ENCODE measurements at places on chromosomes 2 and 18.

DNA sequence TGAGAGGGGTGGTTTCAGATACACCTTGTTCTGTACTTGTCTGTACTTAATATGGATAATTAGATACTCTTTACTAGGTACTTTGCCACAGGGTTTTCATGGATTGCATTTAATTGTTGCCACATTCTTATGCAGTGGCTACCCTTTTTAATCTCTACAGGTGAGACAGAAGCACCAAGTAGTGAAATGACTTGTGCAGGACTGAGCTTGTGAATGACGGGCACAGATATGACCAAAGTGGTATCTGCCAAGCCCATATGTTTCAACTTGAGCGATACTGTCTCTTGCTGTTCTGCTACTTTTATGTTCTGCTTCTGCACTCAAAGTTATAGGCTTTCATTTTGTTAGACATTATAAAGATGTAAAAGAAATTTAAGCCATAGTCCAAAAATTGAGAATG, 288.2 kb downstream of the ARHGAP15 start:
- DNase-seq, result no peak

- no peak for DNase-seq
Measured at GRCh38 chr18:61742565-61743429, 150.0 kb downstream of the RNF152 start.

DNA sequence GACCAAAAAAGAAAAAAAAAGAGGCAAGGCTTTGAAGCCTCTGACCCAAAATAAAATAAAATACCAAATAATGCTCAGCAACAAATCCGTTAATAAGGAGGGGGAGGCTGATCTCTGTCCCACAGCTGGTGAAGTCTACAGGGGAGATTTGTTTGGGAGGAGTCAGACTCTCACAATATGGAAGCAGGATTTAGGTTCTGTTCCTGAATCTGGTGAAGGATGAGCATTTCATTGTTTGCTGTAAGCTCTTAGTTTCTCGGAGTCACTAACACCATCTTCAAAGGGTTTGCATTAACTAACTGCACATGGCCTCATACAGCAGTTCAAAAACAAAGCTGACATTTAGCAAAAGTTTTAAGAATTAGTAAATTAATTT, 339.4 kb upstream of the TNP1 start:
- no peak for DNase-seq

- DNase-seq, result no peak
Measured at GRCh38 chr2:31828891-31829290, 181.9 kb downstream of the MEMO1 start.

DNA sequence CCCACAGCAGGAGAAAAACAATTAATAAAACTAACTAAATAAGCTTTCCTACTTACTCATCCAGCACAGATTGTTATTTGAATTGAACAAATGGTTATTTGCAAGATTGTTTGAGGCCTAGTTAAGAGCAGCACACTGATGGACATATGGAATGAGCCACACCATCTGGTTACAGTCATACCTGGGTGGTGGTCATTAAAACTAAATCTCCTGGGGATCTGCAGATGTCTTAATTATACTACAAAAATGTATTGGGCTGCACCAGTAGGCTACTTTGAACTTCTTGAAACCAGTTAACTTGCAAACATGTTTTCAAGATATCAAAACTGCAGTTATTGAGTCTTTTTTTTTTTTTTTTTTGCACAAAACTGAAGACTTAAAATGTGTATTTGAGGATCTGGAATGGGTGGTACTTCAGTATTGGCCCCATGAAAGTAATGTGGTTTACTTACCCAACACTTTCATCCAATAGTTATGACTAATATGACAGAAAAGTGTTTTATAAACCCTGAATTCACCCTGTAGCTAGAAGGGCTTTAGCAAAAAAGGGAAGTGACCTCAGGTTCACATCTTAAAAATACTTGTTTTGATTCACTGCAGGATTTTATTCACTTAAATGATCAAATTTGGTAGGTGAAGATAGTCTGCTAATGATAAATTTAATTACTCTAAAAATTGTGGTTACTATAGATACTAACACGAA, 10.8 kb downstream of the AGFG1 start:
- DNase-seq, result no peak

- DNase-seq, result no peak
Measured at GRCh38 chr2:27117995-27118524, 868 bp downstream of the CGREF1 start.

DNA sequence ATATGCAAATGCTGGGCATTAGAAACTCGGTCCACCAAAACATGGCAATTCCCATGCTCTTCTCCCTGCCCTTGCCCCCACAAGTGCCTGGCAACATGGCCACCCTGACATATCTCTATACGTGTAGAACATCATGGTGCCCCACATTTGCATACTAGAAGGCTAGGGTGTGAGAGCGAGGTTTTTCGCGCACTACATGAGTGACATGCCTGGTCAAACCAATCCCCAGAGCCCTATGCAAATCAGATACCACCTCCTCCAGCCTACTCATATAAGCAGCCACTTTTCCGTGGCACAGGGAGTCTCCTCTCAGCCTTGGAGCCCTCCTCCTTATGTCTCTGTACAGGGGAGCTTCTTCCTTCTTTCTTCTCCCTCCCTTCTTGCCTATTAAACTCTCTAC, 296.1 kb upstream of the GULP1 start:
- no peak for DNase-seq

- no peak for DNase-seq
Measured at GRCh38 chr2:213818436-213818835, 534.2 kb downstream of the SPAG16 start.

GRCh38 chr2:239778042-239778851, 246.9 kb downstream of the NDUFA10 start:
- DNase-seq, result no peak

GRCh38 chr2:18454692-18455235, 105.7 kb downstream of the RDH14 start:
- no peak for DNase-seq

DNA sequence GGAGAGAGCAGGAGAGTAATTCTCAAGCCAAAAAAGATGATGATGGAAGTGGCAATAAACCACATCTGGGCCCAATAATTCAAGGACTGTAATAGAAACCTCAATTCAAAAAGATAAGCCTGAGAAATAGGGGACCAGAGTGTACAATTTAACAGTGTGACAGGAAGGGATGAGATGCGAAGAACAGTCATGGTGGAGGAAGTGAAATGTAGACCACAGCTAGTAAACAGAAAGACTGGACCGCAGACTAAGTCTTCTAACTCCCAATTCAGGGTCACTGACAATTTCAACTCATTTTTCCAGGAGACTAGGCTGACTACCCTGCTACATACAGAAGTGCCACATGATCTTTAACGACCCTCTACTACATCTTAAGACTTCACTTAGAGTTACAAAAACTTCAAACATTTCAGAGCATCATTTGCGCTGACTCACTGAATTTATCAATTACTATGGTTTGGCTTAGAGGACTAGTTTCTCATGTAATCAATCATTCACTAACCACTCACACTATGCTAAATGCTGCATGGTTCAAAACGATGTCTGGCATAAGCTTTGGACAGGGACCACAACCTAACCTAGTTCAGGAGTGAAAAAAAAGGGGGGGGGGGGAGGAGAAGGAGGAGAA, 9.0 kb downstream of the CUL3 start:
- no peak for DNase-seq

DNA sequence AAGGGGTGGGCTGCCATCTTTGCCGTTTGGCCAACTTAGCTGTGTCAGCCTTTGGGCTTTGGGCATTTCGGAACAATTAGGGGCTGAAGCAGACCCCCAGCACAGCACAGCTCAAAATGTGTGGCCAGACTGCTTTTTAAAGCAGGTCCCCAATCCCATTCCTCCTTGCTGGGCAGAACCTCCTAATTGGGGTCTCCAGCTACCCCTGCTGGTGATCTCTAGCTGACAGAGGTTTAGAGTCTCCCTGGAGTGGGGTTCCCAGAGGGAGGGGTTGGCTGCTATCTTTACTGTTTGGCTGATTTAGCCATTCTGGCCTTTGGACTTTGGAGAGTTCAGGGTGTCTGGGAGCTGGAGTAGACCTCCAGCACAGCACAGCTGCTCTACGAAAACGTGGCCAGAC, 71.5 kb upstream of the LHCGR start:
- DNase-seq, result no peak

GRCh38 chr2:143193121-143193520, 63.9 kb downstream of the ARHGAP15 start:
- DNase-seq, result no peak

DNA sequence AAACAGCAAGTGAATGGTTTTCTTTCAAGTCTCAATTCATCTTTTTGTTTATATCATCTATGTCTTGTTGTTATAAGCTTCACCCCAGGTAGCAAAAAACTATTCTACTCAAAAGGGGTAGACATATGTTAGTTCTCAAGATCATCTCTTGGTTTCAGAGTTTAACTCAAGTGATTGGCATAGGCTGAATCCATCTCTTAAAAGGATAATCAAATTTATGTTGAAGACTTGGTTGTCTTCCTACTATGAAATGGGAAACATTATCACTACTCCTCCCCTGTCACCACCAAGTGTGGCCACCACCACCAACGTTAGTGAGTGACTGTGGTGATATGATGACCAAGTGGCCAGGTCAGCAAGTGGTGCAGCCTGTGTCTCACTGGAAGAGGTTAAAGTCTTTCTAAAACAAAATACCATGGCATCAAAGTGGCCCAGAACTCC, 1.5 kb downstream of the IL1B start:
- DNase-seq, result no peak

GRCh38 chr2:121140734-121141133, 144.3 kb downstream of the TFCP2L1 start:
- DNase-seq, result no peak

GRCh38 chr2:46332686-46333281, 35.6 kb downstream of the EPAS1 start:
- no peak for DNase-seq

DNA sequence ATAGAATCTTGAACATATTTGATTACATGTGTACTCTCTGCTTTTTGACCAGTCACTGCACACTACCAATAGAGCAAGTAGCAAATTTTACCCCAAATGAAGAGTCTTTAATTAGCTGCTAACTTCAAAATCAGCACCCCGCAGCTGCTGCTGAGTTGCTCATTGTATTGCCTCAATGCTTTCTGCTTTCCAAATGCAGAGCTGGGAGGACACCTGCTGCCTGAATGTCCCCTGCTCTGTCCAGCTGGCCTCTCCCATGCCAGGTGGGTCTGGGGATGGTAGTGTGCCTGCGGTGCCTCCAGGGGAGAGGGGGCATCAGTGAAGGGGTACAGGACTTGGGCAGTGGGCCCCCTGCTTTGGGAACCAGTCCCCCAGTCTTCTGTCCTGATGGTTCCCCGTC, 184.8 kb downstream of the PRKCE start:
- no peak for DNase-seq

DNA sequence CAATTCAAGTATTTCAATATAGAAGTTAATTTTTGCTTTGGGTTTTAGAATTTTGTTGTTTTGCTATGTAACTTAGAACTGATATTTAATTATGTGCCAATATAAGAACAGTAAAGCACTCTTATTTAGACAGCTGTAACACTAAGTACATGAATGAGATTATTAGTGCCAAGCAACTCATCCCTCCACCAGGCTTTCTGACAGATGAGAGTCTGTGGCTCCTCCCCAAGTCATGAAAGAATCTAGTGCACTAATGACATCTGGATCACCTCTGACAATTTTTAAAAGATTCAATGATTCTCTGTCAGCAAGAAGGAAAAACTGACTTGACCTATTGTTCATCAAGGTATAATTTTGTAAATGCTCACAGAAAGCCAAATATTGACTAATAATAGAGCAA, 67.8 kb downstream of the TMEFF2 start:
- DNase-seq, result no peak

DNA sequence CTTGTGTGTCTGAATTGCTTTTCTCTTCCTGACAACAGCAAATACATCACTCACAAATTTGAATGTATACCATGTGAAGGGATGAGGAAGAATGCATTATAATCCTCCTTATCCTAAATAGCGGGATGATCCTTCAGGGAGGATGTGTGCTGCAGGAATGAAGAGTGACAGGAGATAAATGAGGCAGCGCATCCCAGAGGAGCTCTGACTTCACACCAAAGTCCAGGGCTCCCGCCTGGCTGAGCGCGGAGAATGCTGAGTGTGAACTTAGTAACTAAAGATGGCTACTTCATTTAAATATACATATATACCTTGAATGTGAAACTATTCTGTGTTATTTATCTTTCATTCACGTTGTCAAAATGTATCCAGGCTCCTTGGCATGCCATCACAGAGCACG, 145.2 kb upstream of the TPO start:
- no peak for DNase-seq

GRCh38 chr2:36453652-36454051, 98.1 kb downstream of the CRIM1 start:
- DNase-seq, result no peak

DNA sequence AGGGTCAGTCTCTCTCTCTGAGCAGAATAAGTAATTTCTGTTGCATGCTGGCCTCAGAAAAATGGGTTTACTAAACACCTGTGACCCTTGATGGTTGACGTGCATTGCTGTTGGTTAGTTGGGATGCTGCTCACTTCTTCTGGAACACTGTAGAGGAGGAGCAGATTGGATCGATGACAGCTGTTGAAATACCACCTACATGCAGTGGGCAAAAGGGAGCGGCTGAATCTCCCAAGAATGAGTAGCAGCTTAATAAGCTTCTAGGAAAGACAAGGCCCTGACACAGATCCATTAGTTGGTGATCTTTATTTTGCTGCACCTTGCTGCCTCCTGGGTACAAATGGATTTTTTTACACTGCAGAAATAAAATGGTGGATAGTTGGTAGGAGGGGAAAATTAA, 43.2 kb downstream of the KDM3A start:
- DNase-seq, result no peak

- DNase-seq, result no peak
Measured at GRCh38 chr2:135150725-135151124, 98.6 kb downstream of the RAB3GAP1 start.

GRCh38 chr18:63987743-63988142, 17.9 kb downstream of the SERPINB8 start:
- DNase-seq, result no peak

- no peak for DNase-seq
Measured at GRCh38 chr2:1936427-1936980, 192.2 kb upstream of the PXDN start.

DNA sequence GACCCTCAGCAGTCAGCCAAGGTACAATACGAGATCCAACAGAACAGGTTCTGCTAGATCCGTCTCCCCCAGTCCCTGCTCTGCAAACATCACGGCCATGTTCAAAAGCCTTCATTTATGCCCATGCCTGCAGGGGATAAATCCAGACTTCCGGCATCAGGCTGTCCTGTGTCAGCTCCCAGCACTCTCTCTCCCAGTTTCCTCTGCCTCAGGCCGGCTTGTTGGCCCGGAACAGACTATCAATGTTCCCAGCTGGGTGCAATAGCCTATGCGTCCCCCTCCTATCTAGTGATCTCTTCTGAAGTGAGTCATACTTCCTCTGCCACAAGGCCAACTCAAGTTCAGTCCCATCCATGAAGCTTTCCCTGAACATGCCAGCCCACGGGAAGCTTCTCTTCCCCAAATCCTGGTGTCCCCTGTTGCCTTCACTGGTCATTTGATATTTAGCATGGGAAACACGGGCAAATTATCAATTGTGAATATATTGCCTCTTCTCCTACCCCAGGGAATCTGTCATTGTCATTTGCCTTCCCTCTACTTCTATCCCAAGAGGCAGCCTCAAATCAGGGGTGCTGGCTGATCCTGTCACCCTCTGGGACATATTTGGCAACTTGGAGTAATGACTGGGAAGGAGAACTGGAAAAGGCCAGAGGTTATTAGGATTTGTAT, 51.1 kb downstream of the CAPN13 start:
- no peak for DNase-seq

GRCh38 chr2:144244938-144245337, 275.0 kb downstream of the ZEB2 start:
- DNase-seq, result no peak

- no peak for DNase-seq
Measured at GRCh38 chr2:9554921-9555296, 721 bp downstream of the ADAM17 start.

All from stimulated activated CD8-positive, alpha-beta memory T cell treated with anti-CD3 and anti-CD28 coated beads, Interleukin-7, amount 100 ng/mL, for 1 hour (primary cell).